Amniotic stem cell (primary cell): ENCODE measurements at places on chromosomes 2 and 18.
A peak's percentile ranks its signal among the peaks of the same experiment; 100 is the strongest.

DNA sequence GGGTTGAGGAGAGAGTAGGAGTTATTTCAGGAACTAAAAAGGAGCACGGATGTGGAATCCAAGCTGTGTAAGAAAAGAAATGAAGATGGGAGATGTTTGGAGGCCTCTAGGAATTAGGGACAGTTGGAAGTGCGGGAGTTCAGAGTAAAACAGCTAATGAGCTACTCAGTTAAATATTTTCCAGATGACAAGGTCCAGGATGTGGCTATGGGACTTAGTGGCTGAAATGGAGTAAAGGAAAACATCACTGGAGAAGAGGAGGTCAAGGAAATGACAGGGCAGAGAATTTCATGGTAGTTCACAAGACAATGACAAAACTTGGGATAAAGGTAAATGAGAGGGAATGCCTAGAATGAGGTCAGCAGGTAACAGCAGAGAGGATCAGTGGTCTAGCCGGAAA is 13.0 kb downstream of the GPR155 start:
- DNase-seq = no peak

DNA sequence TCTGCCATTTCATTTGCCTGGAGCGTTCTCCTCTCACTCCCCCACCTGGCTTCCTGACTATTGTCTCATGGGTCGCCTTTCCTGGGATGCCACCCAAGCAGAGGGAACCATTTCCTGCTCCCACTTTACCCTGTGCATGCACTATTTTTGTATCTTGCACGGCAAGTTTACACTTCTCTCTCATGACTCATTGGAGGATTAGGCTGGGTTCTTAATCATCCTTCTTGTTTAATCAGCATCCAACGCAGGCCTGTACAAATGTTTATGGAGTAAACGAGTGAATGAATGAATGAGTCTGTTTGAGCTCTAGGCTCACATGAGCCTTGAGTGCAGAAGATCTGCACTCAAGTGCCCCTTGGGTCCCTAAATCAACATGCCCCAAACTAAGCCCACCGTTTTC is 3.8 kb upstream of the ARHGAP25 start:
- DNase-seq = no peak

DNA sequence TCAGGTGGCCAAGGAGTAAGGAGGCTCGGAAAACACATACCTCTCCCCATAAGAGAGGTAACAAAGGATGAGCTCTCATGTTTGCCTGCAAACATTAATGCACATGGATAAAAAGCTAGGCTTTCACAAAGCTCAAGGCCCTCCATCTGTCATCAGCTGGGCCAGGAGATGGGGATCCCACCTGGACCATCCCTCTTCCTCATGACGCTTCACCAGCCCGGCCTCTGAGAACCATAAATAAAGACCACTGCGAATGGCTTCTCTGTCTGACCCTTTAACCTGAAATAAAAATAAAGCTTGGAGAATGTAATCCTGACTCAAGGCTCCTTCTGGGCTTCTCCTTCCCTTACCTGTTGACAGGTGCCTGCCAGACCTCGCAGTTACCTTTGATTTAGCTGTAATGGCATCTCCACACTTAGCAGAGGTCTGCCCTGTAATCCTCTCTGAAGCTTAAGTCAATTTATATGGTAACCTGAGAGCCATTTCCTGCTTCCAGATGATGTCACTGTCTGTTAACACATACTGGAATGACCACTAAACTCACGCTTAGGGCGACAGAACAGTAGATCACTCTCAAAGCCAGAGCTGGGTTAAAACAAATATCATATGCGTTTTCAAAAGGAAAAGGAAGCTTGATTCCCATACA is 29.3 kb upstream of the FOXI3 start:
- DNase-seq = no peak

- DNase-seq = peak; percentile 30
Measured at GRCh38 chr2:231198291-231199173, at the start of gene ARMC9. Gene ARMC9, plus strand, starts transcription at chr2:231198631. Its CDS starts 7,608 bp downstream, at chr2:231206239.

GRCh38 chr2:165013944-165014619 is 58.8 kb upstream of the SLC38A11 start:
- no peak for DNase-seq

GRCh38 chr2:239881031-239881471 is 144.1 kb downstream of the NDUFA10 start:
- DNase-seq = no peak

DNA sequence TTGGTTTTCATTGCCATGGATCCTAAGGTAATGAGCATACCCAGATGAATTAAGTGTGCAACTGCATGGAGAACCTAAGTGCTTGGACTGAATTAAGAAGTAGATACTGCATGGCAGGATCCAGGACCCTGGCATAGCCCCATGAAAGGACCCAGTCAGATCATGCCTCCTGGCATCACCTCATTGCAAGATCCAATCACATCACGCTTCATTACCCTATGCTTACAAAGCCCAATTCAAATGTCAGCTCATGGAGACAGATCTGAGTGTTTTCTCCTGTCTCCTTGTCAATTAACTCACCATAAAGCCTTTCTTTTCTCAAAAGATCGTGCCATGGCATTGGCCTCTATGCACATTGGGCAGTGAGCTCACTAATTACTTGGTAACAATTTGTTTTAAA is 519.8 kb upstream of the ZNF804A start:
- no peak for DNase-seq

GRCh38 chr2:199757233-199757870 is 93.6 kb downstream of the FTCDNL1 start:
- no peak for DNase-seq

DNA sequence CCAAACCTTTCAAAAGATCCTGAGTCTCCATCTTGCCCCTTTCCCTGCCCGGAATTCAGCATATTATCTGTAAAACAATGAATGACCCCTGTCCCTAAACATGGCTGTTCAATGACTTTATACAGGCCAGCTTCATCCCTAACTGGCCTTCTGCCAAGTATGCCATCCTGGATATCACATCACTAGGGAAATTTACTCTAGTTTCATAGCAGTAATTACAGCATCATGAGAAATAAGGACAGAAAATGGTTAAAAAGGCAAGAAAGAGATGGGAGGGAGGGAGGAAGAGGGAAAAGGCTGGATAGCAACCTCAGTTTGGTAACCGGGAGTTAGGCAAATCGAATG is 4.4 kb downstream of the MBOAT2 start:
- DNase-seq = no peak

DNA sequence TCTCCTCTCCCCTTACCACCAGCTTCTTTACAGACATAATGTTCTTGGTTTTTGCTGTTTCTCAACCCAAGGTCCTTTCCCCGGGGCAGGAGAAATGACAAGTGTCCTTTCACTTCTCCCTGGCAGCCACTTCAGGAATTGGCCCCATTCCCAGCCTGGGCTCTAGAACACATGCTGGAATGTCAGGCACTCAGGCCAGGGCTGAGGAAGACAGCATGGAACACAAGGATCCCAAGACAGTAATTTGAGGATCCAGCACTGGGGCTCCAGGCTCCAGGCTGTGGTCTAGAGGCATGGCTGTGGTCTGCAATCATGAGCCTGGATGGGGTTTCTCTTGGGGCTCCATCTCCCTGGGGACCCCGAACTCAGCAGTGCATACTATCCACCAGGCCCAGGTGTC is 201.4 kb downstream of the CELF4 start:
- no peak for DNase-seq

- DNase-seq = no peak
Measured at GRCh38 chr2:71614976-71615766, 161.8 kb downstream of the DYSF start.

DNA sequence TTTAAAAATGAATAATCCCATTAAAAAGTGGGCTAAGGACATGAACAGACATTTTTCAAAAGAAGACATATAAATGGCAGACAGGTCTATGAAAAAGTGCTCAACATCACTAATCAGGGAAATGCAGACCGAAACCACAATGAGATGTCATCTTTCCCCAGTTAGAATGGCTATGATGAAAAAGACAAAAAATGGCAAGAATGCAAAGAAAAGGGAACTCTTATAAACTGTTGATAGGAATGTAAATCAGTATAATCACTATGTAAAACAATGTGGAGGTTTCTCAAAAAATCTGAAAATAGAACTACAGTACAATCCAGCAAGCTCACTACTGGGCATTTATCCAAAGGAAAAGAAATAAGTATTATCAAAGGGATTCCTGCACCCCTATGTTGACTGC is 169.2 kb downstream of the METTL4 start:
- DNase-seq = no peak

GRCh38 chr2:15061268-15061667 is 428.8 kb downstream of the LRATD1 start:
- DNase-seq = no peak

DNA sequence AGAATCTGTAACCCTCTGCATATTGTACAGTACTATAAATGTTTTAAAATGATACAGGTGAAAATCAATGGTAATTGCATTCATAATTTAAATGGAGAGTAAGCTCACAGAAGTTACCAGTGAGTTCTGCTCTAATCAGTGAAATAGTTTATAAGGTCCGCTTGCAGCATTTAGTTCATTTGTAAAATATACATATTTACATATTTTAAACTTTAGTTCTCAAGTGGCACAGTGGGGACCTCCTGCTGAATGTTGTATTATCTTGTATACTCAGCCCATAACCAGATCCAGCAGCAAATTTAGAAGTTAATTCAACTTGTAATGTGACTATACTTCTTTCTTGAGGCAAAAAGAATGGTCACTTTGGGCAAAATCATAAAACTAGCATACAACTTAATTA is 41.7 kb upstream of the TBR1 start:
- DNase-seq = no peak

DNA sequence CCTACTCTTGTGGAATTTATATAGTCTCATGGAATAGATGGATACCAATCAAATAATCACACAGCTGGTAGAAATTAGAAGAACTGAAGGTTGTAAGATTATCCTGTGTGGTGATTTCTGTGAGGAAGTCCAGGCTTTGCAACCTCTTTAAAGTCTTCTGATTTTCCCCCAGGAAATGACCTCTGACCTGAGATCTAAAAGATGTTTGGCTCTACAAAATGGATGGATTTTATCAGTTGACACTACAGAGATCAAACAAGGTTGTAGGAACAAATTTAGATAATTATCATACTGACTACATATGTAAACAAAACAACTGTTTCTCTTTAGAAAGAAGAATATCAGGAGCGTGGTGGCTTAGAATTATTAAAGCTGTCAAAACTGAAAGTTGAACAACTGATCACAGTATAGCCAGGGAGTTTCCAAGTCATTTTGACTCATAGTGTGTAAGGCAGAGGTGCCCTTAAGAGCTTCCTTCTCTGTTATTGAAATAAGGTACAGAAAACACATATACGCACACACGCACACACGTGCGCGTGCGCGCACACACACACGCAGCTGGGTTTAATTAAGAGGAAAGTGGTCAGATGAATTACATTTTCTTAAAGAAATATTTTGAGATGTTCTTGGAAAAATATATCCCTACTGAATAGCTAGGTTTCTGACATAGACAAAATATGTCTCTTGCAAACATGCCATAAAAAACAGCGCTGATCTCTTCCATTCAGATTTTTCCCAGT is 35.5 kb upstream of the PELI1 start:
- no peak for DNase-seq

- peak; percentile 77 for DNase-seq
Measured at GRCh38 chr2:68319398-68320117, at the start of gene CNRIP1. Gene CNRIP1, minus strand, starts transcription at chr2:68319949. Its CDS starts 549 bp downstream, at chr2:68319400.

GRCh38 chr2:167869200-167869599 is 378.2 kb downstream of the STK39 start:
- no peak for DNase-seq

DNA sequence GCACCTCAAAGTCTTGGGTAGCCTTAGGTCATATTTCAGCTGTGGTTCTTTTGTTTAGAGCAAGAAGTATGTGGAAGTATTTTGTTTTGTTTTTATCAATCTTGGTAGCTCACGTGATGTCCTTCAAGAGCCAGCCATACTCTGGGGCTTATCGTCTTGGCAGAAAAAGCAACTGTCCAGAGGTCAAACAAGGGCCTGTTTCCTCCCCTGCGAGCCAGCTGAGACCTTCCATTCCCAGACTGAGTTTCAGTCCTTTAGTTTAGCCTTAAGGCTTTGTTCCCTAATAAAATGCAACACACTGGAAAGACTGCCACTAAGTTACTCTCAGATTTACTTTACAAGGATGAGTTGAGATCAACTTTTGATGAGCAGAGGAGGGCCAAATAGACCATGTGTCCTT is 63.5 kb downstream of the TXNL1 start:
- DNase-seq = no peak

DNA sequence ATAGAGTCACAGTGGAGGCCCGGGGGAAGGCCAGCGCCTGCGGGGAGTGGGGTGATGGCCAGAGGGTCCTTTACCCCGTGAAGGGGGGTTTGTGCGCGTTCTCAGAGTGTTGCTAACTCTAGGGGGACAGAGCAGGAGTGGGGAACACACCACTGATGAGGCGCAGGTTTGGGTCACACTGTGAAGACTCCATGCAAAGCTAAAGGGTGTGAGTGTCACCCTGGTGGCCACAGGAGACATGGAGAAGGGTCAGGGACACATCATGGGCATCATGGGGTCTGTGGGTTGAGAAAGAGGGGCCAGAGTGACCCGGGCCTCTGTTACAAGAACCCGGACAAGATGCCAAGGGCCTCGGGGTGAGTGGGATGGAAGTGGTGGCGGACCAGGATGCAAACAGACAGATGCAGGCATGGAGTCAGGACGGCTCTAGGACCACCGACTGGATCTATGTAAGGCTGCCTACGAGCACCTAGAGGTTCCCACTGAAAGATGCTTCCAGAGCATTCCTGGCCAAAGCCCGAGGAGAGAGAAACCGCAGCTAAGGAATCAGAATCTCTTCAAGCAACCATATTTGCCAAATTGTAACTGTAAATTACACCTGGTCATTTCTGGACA is 84.3 kb downstream of the PXDN start:
- DNase-seq = no peak

GRCh38 chr18:21257386-21257785 is 15.4 kb downstream of the GREB1L start:
- DNase-seq = no peak

DNA sequence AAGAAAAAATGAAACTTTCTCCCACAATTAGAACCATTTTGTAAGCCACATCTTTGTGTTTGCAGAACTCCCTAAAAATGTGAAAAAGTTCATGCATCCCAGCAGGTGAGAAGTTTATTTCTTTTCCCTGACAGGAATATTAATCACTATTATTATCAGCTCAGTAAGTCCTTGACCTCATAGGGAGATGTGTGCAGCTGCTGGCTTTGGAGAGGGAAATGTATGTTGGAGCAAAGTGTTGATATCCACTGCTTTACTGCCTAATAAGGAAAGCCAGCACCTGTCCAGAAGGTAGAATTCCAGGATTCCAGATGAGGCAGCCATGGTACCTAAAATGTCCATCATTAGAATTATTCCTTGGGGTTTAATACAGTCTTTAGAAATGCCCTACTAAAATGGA is 35.8 kb upstream of the CCNT2 start:
- no peak for DNase-seq

DNA sequence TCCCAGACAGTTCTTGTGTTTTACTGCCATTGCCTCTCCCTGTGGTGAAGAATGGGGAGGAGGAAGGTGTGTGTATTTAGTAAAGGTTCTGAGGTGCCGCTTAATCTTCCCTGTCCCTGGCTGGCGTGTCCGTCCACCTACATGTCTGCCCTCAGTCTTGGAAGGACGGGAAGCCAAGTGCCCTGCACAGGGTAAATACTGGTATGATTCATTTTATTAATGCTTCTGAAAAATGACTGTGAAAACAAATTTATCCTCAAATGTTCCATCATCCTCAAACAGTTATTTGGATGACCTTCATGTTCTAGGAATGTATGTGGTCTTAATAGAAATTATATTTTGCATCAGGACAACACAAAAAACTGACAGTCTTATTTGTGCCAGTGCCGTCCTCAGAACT is 6.6 kb downstream of the EPAS1 start:
- DNase-seq = no peak
